Globus pallidus (tissue), 1 donor: ENCODE measurements at places on chromosomes 6 and 20.
A peak's percentile ranks its signal among the peaks of the same experiment; 100 is the strongest.

- DNase-seq = no peak
These were observed 202.5 kb downstream of the DHX35 start for GRCh38 chr20:39164642-39165041.

GRCh38 chr6:157148391-157149323 is 174.7 kb downstream of the TMEM242 start:
- DNase-seq = peak; percentile 74

DNA sequence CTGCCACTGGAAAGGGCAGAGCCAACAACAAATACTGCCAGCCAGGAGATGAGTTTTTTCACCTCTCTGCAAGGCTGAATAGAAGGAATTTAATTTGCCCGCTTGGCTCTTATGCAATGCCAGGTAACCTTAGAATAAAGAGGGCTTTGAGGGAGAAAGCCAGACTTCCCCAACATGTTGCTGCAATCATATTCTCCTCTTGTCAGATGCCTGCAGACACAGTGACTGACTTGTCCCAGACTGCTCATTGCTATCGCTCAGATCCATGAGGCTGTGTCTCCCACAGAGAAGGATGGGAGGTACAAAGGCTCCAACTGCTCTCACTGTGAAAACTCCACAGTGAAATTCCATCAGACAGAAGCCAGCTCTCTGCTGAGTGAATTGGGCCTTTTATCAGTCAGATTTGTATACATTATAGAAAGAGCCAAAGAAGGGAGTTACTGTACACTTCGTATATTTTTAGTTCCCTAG is 517.0 kb upstream of the ID4 start:
- DNase-seq = no peak

GRCh38 chr20:47724396-47724795 is 60.9 kb downstream of the SULF2 start:
- DNase-seq = no peak
